ENCODE measurements at places on chromosomes 6 and 20. TPM values are rescaled to one million over a fixed set of nuclear protein-coding genes. Genes with fewer than 3 reads are reported as not detected.

The VNN1 gene
- 2.7 TPM for total RNA-seq

The ZNF391 gene
- 0.03 TPM for total RNA-seq

The MAS1 gene
- under 0.01 TPM for total RNA-seq

The EEF1A2 gene
- 456 TPM for total RNA-seq

The SGK1 gene
- 16.7 TPM for total RNA-seq

The MAP7 gene
- total RNA-seq: 0.52 TPM

The EYA2 gene
- total RNA-seq: not detected
